Esophagus squamous epithelium (tissue), 5 donors: ENCODE measurements at places on chromosomes 4 and X. TPM values are rescaled to one million over a fixed set of nuclear protein-coding genes. Genes with fewer than 3 reads are reported as not detected.

PPP2R2C gene
- total RNA-seq = 32.0 TPM

TXK gene
- 4.0 TPM for total RNA-seq

PCDH7 gene
- total RNA-seq = 15.7 TPM

CD40LG gene
- total RNA-seq = 0.13 TPM

ZNF157 gene
- total RNA-seq = not detected

EDNRA gene
- 2.5 TPM for total RNA-seq

TCEAL7 gene
- total RNA-seq = 6.3 TPM

IQCM gene
- total RNA-seq = not detected

HUWE1 gene
- total RNA-seq = 112 TPM

PIR gene
- 26.2 TPM for total RNA-seq

DNA sequence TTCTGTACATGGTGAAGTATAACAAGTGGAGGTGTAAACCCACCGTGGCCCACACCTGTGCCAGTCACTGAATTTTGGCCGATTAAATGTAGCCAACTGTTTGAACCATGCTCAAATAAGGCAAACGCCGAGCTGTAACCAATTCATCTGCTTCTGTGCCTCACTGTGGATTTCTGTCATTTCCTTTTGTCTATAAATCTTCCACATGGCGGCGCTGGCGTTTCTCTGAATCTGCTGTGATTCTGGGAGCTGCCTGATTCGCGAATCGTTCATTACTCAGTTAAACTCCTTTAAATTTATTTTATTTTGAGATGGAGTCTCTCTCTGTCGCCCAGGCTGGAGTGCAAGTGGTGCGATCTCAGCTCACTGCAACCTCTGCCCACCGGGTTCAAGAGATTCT, 19.2 kb downstream of the SUPT20HL2 start:
- no peak for DNase-seq

- no peak for DNase-seq
These were observed 106.7 kb upstream of the MSX1 start for GRCh38 chr4:4752576-4753401.

GRCh38 chr4:70920592-70920991, 18.4 kb downstream of the MOB1B start:
- DNase-seq = no peak

GRCh38 chrX:118513120-118513898, 17.7 kb downstream of the DOCK11 start:
- DNase-seq = no peak

GRCh38 chr4:22986881-22987280, 294.1 kb downstream of the GBA3 start:
- no peak for DNase-seq

DNA sequence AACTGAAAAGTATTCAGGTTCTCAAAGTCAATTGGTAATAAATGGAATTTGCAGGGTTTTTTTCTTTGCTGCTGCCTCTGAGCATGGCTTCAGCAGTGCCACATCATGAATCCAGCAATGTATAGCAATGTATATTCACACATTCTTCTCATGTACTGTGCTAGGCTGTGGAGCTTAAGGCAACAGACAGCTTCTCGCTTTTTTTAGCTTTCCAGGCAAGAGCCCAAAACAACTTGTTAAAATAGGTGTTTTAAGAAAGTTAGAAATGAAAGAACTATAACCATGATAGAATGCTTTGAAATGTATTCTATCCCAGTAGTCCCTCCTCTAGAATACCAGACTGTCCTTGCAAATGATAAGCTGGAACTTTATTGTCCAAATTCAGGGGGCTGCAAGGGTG, 30.4 kb downstream of the SMIM43 start:
- DNase-seq = no peak

GRCh38 chr4:89249716-89250361, 57.8 kb downstream of the GPRIN3 start:
- DNase-seq = no peak

DNA sequence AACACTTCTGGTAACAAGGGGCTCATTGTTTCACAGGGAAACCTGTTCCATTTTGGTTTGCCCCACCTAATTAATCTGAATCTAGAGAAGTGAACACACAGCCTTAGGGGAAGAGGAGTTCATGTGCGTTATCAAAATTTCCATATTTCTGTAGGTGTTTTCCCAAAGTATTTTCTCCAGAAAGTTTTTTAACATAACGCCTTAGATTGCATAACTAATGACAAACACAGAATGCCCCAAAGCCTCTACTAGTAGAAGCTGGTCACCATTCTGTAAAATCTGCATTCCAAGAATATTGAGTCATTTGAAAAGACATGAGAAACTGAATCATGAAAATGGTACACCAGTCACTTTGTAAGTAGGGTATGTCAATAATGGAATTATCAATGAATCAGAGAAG, 41.1 kb downstream of the IL13RA2 start:
- DNase-seq = no peak

DNA sequence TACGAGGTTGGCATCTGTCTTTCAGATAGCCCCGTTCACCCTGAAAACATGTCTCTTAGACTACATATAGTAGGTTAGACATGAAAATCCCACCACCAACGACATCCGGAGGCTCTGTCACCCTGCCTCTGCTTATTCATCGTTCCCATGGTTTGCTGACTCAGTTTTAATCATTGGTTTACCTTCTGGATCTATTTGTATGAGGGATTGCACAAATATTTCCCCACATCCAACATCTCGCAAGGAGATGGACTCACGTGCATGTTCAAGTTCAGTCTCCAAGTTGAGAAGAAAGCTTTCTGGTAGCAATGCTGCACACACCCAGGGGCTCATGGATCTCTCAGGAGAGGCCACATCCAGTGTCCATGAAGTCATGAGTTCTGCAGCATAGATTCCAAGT, 10.8 kb downstream of the CETN2 start:
- DNase-seq = no peak

DNA sequence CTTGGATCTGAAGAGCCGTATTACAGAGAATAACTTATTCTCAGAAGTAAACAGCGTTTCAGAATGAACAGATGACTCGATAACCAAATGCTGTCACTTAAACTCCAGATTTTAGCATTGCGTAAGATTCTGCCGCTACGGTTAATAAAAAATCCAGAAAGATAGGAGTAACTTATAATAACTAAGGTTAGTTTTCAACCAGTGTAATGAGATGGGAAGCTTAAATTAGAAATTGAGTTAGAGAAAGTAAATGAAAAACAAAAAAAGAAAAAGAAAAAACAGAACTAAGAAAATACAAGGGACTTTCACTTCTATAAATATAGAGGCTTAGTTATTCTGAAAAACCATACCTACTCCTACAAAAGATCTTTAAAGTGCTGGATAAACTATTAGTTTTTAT, 13.1 kb upstream of the PARM1 start:
- no peak for DNase-seq

- no peak for DNase-seq
These were observed 95.4 kb upstream of the MAML3 start for GRCh38 chr4:140249351-140249750.

GRCh38 chr4:38275331-38276100, 315.3 kb downstream of the PTTG2 start:
- no peak for DNase-seq

DNA sequence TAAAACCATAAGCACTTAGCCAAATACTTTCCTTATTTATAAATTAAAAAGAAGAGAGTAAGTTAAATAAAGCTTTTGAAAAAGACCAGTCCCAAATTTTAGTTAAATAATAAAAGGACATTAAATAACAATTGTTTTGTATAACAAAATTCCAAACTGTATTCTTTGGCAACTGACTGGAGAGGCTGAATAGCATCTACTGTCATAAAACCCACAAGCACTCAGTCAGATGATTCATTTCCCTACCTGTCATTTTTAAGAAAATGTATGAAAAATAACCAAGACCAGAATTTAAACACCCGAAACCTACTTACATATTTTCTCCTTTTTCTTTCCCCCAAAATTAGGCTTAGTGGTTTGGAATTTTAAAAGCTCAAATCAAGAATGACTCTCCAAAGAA, 32.5 kb upstream of the SMIM10L2A start:
- DNase-seq = no peak

GRCh38 chrX:71976753-71977152, 66.1 kb downstream of the NHSL2 start:
- DNase-seq = no peak

GRCh38 chr4:12393631-12394262, 965.1 kb upstream of the HS3ST1 start:
- DNase-seq = no peak

- DNase-seq = no peak
These were observed 88.9 kb downstream of the GC start for GRCh38 chr4:71694961-71695360.

DNA sequence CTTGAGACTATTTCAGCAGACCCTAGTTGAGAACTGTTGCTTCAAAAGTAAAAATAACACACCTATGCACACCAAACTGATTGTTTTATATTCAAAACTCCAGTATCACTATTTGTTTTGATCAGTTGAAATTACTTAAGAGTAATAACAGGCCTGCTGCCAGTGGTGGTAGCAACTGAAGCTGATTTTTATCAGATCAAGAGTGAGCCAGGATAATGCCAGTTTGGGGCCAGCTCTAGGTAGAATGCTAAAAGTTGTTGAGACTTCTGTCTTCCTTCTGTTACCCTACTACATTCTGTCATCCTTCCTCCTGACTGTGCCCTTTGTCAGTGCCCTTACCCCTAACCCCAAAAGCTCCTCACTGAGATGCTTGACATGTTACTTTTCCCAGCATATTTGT, 228.7 kb upstream of the SPRY1 start:
- no peak for DNase-seq

DNA sequence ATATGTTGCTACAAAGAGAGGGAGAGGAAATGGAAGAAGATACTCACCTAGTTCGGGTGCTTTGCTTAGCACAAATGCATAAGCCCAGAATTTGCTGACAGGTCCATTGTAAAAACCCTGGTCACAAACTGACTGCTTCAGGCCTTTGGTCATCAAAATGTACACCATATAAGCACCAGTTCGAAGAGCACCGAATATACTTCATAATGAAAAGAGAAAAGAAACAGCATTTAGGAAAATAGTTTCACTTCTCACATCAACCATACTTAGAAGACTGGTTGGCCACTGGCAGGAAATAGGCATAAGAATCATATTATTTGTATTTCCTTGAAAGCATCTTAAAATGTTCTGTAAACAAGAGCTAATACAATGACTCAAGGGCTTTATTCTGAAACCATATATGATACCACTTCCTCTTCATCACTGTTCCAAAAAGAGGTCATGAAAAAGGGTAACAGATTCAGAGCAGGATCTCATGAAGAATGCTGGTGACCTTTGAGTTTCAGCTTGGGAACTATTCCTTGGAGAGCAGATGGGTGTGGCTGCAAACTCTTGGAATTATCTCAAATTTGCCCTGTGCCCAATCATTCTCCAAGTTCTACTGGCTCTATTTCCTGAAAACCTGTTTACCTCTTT, 138.7 kb downstream of the ELOVL6 start:
- DNase-seq = no peak

- no peak for DNase-seq
These were observed 109.6 kb downstream of the IL15 start for GRCh38 chr4:141746026-141746425.

DNA sequence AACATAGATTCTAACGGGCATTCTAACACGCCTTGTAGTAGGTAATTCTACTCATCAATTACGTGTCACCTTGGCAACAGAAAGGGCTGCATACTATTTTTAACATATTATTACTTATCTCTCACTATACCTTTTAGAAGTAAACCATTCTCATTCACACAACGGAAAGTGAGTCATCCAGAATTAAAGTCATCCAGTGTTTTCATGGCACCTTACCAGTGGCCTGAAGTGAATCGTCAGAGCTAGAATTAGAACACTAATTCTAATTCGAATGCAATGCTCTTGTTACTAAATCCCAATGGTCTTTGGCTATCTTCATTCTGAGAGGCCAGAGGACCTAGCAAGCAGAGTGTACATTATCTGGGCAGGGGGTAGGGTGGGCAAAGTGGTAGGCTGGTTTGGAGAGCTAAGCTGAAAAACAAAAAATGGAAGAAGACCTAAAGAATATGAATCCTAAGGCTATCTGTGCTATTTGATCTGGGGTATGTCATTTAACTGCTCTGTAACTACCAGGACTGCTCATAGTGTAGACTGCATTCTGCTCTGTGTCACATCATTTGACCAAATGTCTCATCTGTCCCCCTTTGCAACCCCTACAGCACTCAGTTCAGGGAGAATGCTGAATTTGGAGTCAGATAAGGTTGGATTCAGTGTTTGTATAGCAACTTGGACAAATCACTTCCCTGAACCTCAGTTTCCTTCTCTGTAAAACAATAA, 96.5 kb downstream of the HDAC8 start:
- DNase-seq = no peak

DNA sequence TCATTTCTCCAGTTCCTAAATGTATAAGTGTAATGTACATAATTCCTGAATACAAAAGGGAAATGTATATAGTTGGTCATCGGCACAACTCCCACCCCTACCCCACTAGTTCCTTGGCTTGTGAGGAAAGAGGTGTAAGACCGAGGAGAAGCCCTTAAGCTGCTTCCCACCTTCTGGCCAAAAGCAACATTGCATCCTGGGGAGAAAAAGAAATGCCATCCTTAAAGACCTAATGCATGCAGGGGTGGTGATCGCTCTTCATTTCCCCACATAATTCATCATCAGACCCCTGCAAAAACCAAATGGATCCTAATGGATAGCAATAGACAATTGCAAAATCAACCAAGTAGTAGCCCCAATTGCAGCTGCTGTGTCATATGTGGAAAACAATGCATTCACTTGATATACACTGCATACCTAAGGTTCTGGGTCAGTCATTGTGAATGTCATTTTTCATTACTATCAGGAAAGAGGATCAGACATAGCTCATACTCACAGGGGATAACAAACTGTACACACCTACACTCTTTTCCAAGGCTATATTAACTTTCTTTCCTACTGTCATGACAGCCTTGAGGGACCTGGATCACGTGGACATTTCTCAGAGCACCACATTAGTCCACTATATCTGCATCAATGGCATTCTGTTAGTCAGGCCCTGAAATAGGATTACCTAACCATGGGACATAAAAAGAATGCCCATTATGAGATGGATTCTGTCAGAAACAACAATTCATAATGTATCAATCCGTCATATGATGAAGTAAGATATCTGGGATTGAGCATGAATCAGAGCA, 31.7 kb upstream of the NFXL1 start:
- no peak for DNase-seq

DNA sequence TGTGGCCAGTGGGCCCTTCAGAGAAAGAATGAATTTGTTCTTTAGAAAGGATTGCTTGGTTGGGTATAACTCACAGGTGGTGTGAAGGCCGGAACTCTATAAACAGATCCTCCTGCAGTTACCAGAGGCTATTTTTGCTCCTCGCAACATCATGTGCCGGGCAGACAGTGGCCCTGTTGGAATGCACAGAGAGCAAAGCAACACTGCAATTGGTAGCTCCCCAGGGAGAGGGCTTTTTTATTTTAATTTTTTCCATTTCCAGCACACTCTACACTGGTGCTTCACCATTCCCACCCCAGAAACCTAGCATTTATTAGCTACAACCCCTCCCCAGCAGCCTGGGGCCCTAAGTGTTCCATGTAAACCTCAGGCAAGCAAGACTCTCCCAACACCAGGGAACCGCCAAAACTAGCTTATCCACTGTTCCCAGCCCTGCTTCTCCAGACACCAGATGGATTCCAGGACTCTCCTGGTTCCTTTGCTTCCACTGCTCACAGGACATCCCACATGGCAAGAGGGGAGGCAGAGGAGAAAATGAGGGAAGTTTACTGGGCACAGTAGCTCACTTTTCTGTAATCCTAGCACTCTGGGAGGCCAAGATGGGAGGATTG, 75.1 kb upstream of the TMEM164 start:
- no peak for DNase-seq
